Suprapubic skin (tissue), 4 donors: ENCODE measurements at places on chromosomes 11 and 22. TPM values are rescaled to one million over a fixed set of nuclear protein-coding genes. Genes with fewer than 3 reads are reported as not detected.

DNA sequence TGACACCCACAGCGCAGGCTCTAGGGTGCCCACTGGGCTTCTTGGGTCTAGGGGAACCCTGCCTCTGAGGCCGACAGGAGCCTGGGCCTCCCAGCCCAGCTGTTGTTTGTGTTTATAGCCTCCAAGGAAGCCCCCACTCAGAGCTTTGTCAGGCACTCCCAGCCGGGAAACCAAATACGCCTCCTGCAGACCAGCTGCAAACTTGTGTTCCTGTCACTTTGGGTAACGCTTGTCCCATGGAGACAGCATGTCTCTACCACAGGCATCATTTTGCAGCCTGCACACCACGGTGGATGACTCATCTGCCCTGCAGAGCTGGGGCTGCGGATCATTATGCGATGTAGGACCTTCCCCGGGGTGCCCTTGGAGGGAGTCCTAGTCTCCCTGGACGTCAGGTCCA lies 40.6 kb upstream of the CRYBB3 start:
- H3K4me3 ChIP-seq = no peak overlapping the region
- H3K27ac ChIP-seq = peak overlapping the region; percentile 20
- no peak for DNase-seq
- H3K36me3 ChIP-seq = no peaks in the 10 kb centered on the region
- no peaks in the 10 kb centered on the region for H3K27me3 ChIP-seq

Gene BAIAP2L2
- total RNA-seq = 0.49 TPM

Gene KRTAP5-7
- 3.0 TPM for total RNA-seq

- H3K27ac ChIP-seq = no peak overlapping the region
- no peak overlapping the region for H3K4me3 ChIP-seq
- H3K27me3 ChIP-seq = no peaks in the 10 kb centered on the region
- DNase-seq = no peak
- H3K4me1 ChIP-seq = no peaks in the 10 kb centered on the region
- no peaks in the 10 kb centered on the region for H3K36me3 ChIP-seq
Measured at GRCh38 chr22:35686298-35686697, 31.4 kb upstream of the APOL5 start.

DNA sequence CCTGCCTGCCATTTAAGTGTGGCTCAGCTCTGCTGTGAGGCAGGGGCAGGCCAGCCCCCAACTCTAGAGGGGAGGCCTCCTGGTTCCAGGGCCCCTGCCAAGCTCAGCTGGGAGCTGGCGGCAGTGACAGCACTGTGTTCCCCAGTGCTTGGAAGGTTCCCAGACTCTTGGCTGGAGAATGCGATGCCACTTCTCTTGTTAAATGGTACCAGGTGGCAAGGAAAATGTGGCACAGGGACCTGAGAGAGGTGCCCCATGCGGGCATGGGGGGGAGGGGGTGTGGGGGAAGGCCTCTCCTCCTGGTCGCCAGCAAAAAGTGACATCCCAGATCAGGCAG lies 8.4 kb upstream of the TNFRSF13C start:
- no peak for DNase-seq
- no peaks in the 10 kb centered on the region for H3K36me3 ChIP-seq
- no peak overlapping the region for H3K4me3 ChIP-seq
- H3K27me3 ChIP-seq = no peaks in the 10 kb centered on the region
- peaks cover 3% of the 10 kb centered on the region for H3K4me1 ChIP-seq

Gene IL10RA
- 7.2 TPM for total RNA-seq

DNA sequence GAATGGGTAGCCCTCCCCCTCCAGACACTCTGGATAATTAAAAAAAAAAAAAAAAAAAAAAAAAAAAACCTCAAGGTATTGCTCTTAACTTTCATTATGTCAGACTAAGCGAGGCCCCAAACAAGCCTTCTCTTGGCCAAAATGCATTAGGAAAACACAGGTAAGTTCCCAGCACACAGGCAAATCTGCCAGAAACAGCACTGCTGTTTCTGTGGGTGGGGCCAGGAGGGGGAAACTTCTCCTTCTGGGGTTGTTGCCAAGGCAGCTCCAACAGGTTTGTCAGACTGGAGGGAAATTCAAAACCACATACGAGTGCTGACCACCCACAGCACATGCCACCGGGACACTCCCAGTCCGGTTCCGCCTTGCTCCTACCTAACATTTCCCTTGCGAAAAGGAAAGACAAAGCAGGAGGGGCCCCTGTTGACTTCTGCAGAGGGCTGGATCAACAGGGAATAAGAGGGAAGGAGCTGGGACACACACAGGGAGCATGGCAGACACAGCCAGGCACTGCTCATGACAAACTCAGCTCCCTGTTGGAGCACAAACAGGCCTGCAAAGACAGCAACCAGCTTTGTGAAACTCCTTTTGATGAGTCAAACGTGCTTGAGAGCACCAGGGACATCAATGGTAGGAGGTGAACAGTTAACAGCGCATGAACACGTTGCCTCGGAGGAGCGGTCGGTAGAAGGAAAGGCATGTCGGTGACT lies 55.0 kb downstream of the MYH9 start:
- H3K27me3 ChIP-seq = no peaks in the 10 kb centered on the region
- H3K4me3 ChIP-seq = no peak overlapping the region
- DNase-seq = no peak
- peaks cover 100% of the 10 kb centered on the region for H3K4me1 ChIP-seq
- H3K27ac ChIP-seq = peak overlapping the region; percentile 93

- peak; percentile 58 for DNase-seq
- H3K27me3 ChIP-seq = no peaks in the 10 kb centered on the region
- no peak overlapping the region for H3K27ac ChIP-seq
- peaks cover 13% of the 10 kb centered on the region for H3K36me3 ChIP-seq
- H3K4me3 ChIP-seq = no peak overlapping the region
Measured at GRCh38 chr22:47161631-47162030, 399.2 kb downstream of the TBC1D22A start.

Gene IFT27
- total RNA-seq = 8.9 TPM

- peaks cover 4% of the 10 kb centered on the region for H3K27me3 ChIP-seq
- H3K27ac ChIP-seq = no peak overlapping the region
- no peaks in the 10 kb centered on the region for H3K36me3 ChIP-seq
- H3K4me1 ChIP-seq = peaks cover 14% of the 10 kb centered on the region
Measured at GRCh38 chr22:27241430-27242321, 559.9 kb downstream of the MN1 start.

Gene IFITM2
- total RNA-seq = 52.5 TPM

DNA sequence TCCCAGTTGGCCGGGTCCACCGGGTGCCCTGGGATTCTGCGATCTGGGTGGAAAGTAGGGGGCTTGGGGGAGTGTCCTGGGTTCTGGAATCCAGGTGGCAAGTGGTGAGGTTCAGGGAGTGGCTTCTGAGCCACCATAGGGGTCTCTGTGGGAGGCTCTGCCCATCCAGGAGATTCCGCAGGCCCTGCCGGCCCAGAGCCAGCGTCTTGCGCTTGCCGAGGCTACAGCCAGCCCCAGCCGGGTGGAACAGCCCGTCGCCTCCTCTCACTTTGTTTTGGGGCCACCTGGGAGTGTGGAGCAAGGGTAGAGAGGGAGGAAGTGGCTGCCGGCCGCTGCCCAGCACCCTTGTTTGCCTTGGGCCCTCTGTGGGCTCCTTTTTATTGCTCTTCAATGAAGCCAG lies 60.6 kb upstream of the PPP6R3 start:
- no peak for DNase-seq
- peaks cover 28% of the 10 kb centered on the region for H3K36me3 ChIP-seq
- peaks cover 15% of the 10 kb centered on the region for H3K4me1 ChIP-seq
- no peaks in the 10 kb centered on the region for H3K27me3 ChIP-seq
- H3K27ac ChIP-seq = no peak overlapping the region

Gene XKR3
- not detected for total RNA-seq

- H3K4me3 ChIP-seq = no peak overlapping the region
- H3K27ac ChIP-seq = no peak overlapping the region
- no peak for DNase-seq
Measured at GRCh38 chr11:67054346-67054835, 2.3 kb upstream of the RHOD start.

Gene SLC22A25
- total RNA-seq = not detected

DNA sequence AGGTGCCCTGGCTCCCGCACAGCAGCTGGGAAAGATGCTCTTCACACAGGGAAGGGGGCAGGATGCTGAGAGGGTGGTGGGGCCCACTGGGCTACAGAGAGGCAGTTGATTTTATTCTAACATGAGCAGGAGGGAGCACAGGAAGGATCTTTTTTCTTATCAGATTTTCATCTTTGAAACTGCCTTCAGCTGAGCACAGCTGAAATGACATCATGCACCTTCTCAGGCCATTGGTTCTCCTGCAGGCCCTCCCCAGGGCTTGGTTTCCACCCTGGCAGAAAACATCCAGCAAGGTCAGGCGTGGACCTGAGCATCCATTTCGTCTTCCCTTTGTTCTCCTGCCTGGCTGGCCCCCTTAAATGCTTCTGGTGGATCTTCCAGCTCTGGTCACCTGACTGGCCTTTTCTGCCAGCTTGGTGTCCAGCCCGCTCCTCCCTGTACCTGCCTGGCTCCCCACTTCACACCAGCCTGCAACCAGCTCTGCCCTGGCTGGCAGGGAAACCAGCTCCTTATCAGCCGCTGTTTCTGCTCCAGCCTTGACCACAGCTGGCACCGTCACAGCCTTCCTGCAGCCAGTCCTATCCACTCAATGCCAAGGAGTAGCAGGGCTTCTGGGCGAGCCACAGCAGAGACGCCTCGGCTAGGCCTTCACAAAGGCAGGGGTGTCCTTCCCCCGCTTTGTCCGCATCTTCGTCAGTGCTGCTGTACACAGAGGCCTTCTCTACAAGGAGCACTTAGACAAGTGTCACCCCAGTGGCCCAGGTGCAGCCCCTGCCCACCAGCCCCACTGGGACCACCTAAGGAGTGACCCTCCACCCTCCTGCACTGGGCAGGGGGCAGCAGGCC lies 36.5 kb downstream of the TOM1 start:
- peaks cover 3% of the 10 kb centered on the region for H3K4me1 ChIP-seq
- peaks cover 98% of the 10 kb centered on the region for H3K36me3 ChIP-seq
- no peak overlapping the region for H3K4me3 ChIP-seq
- no peaks in the 10 kb centered on the region for H3K27me3 ChIP-seq
- H3K27ac ChIP-seq = no peak overlapping the region
- DNase-seq = no peak

- H3K27me3 ChIP-seq = no peaks in the 10 kb centered on the region
- H3K4me1 ChIP-seq = no peaks in the 10 kb centered on the region
- H3K36me3 ChIP-seq = no peaks in the 10 kb centered on the region
- H3K27ac ChIP-seq = no peak overlapping the region
- no peak for DNase-seq
Measured at GRCh38 chr11:126740846-126741245, 259.7 kb downstream of the KIRREL3 start.

Gene MOB2
- total RNA-seq = 104 TPM

GRCh38 chr11:118042141-118042540 lies 34.7 kb upstream of the TMPRSS4 start:
- no peak overlapping the region for H3K27ac ChIP-seq
- H3K36me3 ChIP-seq = no peaks in the 10 kb centered on the region
- DNase-seq = no peak
- H3K4me3 ChIP-seq = no peak overlapping the region

GRCh38 chr11:126148317-126148716 lies 63.1 kb downstream of the RPUSD4 start:
- no peak overlapping the region for H3K27ac ChIP-seq
- H3K4me3 ChIP-seq = no peak overlapping the region
- no peak for DNase-seq
- H3K4me1 ChIP-seq = peaks cover 7% of the 10 kb centered on the region
- H3K27me3 ChIP-seq = no peaks in the 10 kb centered on the region
- H3K36me3 ChIP-seq = no peaks in the 10 kb centered on the region

Gene SEC14L6
- total RNA-seq = 105 TPM

- H3K36me3 ChIP-seq = no peaks in the 10 kb centered on the region
- H3K4me3 ChIP-seq = no peak overlapping the region
- peaks cover 4% of the 10 kb centered on the region for H3K27me3 ChIP-seq
- no peaks in the 10 kb centered on the region for H3K4me1 ChIP-seq
Measured at GRCh38 chr11:6025056-6025455, 5.5 kb downstream of the OR56A1 start.
